GM04503 (cell line): ENCODE measurements at places on chromosomes 1 and 21.

GRCh38 chr1:156642265-156643048 is 540 bp downstream of the BCAN start:
- DNase-seq: no peak

- DNase-seq: no peak
These were observed 80.9 kb downstream of the SLC66A1 start for GRCh38 chr1:19393046-19393445.

DNA sequence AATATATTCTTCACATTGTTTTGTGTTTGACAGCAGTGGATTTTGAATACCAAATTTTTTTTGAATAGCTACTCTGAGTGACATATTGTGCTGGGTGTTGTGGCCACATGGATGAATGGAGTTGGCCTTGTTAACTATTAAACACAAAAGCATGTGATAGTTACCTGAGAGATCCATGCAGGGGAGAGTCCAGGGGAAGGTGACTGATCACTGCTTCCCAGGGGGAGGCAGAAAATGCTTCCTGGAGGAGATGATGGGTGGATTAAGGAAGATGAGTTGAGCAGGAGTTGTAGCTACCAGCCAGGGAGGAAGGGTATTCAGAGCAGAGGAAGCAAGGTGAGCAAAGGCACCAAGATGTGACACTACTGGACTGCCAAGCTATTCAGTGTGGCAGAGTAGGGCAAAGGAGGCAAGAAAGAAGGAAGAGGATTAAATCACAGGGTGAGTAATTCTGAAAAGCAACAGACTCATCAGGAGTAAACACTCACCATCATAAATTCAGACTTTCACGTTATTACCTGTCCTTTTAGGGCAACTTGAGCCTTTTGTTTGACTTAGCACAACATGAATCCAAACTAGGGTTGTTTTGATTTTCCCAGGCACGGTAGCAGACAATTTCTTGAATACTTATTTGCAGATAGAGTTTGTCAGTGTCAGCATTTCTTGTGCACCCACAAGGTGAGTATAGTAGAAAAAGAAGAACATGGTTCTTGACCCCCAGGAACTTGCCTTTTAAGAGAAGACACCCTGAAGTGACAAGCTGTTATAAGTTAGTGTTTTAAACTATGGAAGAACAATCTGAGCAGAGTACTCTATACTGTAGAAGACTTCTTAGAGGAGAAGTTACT is 4.2 kb downstream of the CD46 start:
- no peak for DNase-seq

DNA sequence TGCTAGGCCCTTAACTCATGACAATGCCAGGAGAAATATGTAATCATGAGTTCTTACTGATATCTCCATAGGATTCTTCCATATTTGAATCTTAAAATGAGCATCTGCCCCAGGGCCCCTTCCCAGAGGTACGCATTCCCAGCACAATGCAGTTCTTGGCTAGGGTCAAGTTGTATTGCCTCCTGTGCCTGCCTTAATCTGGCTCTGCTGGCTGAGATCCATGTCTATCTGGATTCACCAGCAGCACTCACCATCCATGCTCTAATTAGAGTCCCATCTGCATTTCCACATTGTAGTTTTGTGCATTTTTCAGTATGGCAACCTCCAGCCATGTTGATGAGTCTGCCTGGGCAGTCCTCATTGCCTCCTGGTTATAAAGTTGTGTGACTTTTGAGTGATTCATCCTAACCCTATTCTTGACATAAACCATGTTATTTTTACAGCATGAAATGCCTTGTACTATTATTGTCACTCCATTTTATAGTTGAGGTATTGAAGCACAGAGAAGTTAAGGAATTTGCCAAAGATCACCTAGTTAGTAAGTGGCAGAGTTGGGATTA is 55.9 kb downstream of the CAMSAP2 start:
- no peak for DNase-seq

GRCh38 chr1:173267453-173267945 is 60.4 kb upstream of the TNFSF4 start:
- DNase-seq: peak; percentile 92

DNA sequence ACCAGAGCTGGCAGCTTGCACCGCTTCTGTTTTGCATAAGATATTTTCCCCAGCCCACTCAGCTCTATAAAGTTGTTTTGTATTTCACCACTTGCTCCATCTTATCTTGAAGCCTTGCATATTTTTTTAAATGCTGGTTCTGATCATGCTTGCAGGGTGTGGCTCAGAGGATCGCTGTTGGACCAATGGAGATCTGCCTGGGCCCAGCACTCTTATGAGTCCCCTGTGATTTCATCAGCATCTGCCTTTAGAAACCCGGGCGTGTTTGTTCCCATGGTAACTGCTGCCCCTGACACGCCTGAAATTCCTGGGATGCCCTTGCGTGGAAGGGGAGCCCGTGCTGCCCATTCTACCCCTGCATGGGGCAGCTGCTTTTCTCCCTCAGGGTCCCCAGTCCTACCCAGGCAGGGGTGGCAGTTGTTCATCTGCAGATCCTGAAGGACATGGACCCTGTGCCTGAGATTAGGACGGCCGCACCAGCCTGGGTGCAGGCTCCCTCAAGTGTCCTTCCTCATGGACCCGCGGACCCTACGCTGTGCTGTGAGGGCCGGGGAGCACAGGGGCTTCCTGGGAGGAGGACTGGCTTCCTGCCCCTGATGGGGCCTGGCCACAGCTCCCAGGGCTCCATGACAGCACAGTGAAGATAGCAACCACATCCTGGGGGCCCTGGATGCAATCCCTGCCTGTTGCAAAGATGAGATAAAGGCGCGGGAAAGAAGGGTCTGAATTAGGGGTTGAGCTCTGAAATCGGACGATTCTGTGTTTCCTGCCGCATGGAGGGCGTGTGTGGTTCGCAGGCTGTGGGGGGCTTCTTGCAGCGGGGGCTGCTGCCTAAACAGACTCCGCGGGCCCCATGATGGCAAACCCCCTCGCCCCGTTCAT is 226.5 kb downstream of the SDCCAG8 start:
- peak; percentile 75 for DNase-seq

GRCh38 chr1:58809325-58810010 is 25.6 kb upstream of the JUN start:
- no peak for DNase-seq

- DNase-seq: peak; percentile 54
These were observed 84.6 kb upstream of the B3GALT2 start for GRCh38 chr1:193270996-193271395.

DNA sequence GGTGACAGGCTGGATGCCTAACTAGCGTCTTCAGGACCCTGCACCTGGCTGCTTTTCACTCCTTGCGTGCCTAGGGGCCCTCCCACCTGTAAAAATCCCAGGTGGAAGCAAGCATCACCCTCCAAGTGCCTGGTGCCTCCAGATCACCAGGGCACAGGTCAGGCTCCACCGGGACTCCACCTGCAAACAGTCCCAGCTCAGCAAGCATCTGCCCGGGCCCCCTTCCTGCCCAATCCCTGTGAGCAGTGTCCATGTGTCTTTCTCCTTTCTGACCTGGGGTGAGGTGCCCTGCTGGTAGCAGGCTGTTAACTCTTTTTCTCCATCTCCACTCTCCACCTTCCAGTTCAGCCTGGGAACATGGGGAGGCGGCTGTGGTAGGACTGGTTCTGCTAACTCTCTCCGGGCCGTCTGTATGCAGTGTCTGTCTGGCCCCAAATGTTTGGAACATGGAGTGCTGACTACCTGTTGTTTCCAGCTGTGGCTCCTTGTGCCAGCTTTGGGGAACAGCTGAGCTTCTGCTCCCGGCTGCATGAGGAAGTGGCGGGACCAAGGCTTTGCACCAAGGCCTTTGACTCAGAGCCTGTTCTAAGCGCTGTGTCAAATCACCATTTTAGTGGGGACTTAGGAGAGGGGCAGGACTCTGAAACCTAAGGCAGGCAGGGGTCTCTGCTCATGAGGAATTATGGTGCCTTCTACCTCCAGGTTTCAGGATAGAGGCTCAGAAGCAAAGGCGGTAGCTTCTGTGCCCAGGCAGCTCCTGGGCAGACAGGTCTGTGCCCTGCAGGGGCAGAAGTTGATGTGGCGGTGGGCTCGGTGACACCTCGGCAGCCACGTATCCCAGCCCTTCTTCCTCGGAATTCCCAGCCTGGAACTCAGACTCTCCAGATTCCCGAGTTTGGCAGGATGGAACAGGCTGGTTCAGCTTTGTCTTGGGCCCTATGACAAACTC is 5.5 kb downstream of the GPR137B start:
- DNase-seq: no peak

- no peak for DNase-seq
These were observed 16.7 kb downstream of the LURAP1 start for GRCh38 chr1:46219551-46220520.
